ENCODE measurements at places on chromosomes 7 and 10. TPM values are rescaled to one million over a fixed set of nuclear protein-coding genes. Genes with fewer than 3 reads are reported as not detected.

GRCh38 chr10:127848226-127848625 lies 44.5 kb downstream of the CLRN3 start:
- no peak for DNase-seq

DNA sequence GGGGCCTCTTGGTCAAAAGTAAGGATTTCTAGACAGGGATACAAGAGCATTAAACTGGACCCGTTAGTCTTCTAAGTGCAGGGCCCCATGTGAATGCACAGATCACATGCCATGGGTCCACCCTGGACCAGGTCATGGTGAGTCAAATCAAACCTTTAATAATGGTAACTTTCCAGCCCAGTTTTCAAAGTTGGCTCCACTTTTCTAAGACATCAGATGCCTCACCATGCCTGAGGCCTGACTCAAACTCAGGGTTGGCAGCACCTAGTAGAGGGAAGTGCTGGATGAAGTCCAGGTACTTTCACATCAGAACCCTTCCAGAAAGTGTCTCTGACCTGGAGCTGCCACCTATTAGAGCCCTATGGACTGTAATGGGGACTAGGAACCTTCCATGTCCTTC lies 9.7 kb upstream of the SMIM30 start:
- DNase-seq: no peak

DNA sequence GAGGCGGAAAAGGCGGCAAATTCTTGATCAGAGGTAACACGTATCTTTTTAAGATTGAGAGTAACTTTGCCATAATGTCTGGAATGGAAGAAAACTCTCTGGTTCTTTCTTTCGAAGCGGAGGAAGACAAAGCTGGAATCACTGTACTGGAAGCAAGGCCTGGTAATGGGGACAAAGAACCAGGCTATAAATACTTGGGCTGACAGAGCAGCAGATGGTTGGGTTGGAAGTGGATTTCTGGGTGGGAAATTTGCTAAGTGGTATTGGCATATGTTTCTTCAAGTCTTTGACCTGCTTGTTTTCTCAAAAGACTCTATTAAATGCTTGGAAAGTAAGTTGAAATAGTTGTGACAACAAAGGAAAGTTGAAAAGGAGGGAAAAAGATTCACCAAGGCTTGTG lies 87.3 kb upstream of the SFMBT2 start:
- peak; percentile 61 for DNase-seq

- peak; percentile 33 for DNase-seq
Measured at GRCh38 chr10:792792-793100, 103.3 kb upstream of the DIP2C start.

Gene VWDE
- 1.5 TPM for polyA plus RNA-seq

Gene IFIT3
- polyA plus RNA-seq: 4.9 TPM
